Gastrocnemius medialis (tissue), 4 donors: ENCODE measurements at places on chromosomes 5 and 9. TPM values are rescaled to one million over a fixed set of nuclear protein-coding genes. Genes with fewer than 3 reads are reported as not detected.

- no peak for DNase-seq
Measured at GRCh38 chr9:99955606-99956005, 49.2 kb downstream of the STX17 start.

DNA sequence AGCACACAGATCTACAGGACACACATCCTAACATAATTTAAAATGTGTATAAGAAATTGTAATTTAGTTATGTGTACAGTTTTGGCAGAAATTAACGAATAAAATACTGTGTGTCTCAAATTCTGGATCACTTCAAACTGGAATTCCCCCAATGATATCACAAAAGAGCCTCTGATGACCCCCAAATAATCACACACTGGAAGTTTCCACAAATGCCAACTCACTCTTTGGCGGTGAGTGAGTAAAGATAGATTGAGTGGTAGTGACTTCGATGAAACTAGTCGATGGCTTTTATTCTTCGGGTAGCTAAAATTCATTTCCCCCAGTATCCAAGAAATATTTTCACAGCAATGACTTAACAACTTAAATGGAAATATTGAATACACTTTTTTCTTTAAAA is 2.2 kb downstream of the ZNF366 start:
- DNase-seq = no peak

- no peak for DNase-seq
Measured at GRCh38 chr5:90399251-90399650, 10.3 kb downstream of the CETN3 start.

GRCh38 chr5:179251276-179251969 is 93.8 kb downstream of the ADAMTS2 start:
- peak; percentile 2 for DNase-seq

GRCh38 chr5:41503310-41503709 is 7.1 kb downstream of the PLCXD3 start:
- DNase-seq = no peak

DNA sequence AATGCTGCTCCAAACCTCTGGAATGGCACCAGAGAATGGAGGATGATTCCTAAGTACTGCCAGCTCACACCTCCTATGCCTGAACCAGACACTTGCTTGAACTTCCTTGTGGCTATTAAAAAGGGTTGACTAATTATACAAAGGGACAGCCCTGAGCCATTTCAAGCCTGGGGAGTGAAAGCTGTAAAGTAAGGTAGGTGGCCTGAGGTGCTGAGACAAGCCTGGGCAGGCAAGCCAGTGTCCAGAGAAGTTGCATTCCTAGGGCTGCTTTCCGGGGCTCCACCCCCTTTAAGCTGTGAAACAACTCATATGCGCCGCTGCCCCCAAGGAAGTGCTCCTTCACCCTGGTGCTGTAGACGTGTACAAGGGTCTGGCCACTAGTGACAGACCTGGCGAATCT is 79.9 kb upstream of the SLC1A3 start:
- DNase-seq = no peak

DNA sequence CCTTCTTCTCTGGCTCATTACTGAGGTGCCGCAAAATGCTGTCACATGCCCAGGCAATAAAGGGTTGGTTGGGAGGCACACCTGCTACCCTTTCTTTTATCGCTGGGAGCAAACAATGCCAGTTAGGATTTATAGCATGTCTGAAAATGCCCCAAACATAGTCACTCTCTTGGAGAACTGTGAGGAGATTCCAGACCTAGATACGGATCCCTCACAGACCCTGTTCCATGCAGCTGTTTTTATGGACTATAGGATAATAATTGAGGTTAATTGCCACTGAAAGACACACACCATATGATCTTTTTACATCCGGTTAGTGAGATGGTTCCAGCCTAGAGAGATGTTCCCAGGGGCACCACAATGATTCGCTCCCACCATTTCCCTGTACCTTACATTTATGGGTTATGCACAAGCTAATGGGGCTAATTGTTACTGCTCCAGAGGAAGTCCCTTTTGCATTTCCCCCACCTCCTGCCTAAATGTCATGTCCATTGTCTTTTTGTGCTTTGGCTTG is 318.1 kb downstream of the PIK3R1 start:
- no peak for DNase-seq

The GPR21 gene
- not detected for total RNA-seq

The CATSPER3 gene
- 0.56 TPM for total RNA-seq

The DBH gene
- not detected for total RNA-seq
